Right renal cortex interstitium (tissue), 3 donors: ENCODE measurements at places on chromosomes 2 and 18. TPM values are rescaled to one million over a fixed set of nuclear protein-coding genes. Genes with fewer than 3 reads are reported as not detected.

DNA sequence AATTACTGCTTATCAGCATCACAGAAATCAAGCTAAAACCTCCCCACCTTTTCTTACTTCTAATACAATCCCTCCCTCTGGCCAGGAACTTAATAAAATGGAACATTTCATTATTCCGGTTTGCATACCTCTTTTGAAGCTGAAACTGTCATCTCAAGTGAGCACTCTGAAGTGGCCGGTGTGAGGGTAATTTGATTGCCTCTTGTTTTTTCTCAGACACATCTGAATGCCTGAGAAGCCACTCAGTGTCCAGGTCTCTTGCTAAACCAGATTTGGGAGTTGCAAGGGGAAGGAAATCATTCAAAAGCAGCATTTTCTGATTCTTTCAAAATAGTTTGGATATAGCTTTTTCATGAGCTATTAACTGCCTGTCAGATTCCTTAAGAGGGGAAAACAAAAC lies 190.3 kb downstream of the C1D start:
- DNase-seq, result no peak

CCBE1 gene
- 33.4 TPM for polyA plus RNA-seq

DNA sequence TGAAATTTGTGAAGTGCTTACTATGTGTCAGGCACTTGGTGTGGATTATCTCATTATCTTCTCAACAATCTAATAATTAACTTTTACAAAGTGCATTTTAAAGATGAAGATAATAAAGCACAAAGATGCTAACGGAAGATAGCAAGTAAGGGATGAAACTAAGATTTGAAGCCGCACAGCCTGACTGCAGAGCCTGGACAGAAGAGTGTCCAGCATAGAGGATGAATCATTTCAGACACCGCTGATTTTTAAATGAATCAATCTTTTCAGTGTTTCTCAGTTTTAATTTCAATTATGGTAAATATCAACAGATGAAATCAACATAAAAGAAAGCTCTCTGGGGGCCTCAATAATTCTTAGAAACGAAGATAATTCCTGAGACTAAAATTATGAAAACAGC lies 24.5 kb upstream of the STAM2 start:
- DNase-seq, result no peak

DNA sequence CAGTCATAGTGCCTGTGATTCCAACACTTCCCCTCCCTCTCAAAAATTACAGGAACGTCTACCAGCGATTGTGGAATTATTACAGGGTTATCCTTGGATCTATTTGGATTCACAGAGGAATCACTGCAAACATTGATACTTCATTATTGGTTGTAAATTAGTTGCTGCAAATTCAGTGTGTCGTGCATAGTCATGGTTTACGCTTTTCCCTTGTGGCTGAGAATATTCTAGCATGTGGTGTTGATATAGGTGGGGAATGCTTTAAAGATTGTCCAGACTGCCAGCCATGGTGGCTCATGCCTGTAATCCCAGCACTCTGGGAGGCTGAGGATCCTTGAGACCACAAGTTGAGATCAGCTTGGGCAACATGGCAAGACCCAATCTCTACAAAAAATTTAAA lies 48.7 kb upstream of the PDK1 start:
- DNase-seq, result no peak

WNT6 gene
- 0.27 TPM for polyA plus RNA-seq

DNA sequence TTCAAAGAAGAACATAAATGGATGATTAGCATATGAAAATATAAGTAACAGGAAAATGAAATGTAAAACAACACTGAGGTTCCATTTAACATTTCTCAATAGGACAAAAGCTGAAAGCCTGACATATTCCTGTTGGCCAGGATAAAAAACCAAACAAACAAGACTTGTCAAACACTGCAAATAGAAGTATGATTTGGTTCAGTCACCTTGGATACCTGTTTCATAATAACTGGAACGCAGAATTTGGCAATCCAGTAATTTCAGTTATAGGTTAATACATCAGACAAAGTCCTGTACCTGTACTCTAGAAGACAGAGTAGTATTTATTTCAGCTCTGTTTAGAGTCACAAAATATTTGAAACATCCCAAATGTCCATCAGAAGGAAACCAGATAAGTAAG lies 16.5 kb upstream of the EVA1A start:
- DNase-seq, result no peak

ARID5A gene
- 4.0 TPM for polyA plus RNA-seq

- DNase-seq, result no peak
These were observed 348.9 kb upstream of the DSEL start for GRCh38 chr18:67865400-67865799.

GRCh38 chr2:46296840-46297545 lies at the start of gene EPAS1:
Gene EPAS1, plus strand, starts transcription at chr2:46297407. Its CDS starts 505 bp downstream, at chr2:46297912.
- DNase-seq, result no peak

DNA sequence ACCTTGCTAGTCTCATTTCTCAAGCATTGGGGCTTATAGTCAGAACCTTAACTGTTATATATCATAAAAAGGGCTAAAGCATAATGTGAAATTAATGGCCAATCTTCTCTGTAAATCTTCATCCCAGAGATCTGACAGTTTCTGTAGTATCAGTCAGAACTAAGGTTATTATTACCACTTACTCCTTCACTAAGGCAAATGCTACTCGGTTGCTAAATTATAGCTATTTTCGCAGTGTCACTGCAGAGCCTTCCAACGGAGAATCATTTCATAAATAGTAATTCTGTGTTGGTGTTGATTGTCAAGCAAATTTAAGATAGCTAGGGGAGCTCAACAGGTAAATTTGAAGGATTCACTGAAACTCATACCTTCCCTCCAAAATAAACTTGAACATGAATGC lies 258.0 kb downstream of the METTL4 start:
- DNase-seq, result no peak

SRD5A2 gene
- polyA plus RNA-seq, result 0.08 TPM

LHCGR gene
- polyA plus RNA-seq, result 0.25 TPM

GRCh38 chr2:236165842-236166795 lies 2.1 kb downstream of the GBX2 start:
- no peak for DNase-seq

- no peak for DNase-seq
These were observed 32.3 kb upstream of the NEB start for GRCh38 chr2:151766437-151767153.

SPEG gene
- 9.2 TPM for polyA plus RNA-seq

GPR155 gene
- 7.4 TPM for polyA plus RNA-seq
